NCI-H82 (cell line): ENCODE measurements at places on chromosomes 16 and 17.

- no peak for DNase-seq
Observed at GRCh38 chr17:7774055-7774521, 56.5 kb downstream of the DNAH2 start.

DNA sequence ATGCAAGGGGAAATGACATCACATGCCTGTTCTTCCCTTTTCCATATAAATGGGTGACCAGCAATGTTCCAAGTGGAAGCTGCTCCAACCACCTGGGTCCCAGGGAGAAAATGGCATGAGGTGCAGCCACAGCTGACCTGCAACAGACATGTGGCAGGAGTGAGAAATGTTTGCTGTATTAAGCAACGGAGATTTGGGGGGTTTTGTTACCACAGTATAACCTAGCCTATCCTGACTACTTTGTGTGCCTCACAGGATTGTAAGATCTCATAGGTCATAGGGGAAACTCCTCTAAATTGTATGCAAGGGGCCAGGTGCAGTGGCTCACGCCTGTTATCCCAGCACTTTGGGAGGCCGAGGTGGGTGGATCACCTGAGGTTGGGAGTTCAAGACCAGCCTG, 12.0 kb downstream of the CDIPT start:
- DNase-seq, result no peak

DNA sequence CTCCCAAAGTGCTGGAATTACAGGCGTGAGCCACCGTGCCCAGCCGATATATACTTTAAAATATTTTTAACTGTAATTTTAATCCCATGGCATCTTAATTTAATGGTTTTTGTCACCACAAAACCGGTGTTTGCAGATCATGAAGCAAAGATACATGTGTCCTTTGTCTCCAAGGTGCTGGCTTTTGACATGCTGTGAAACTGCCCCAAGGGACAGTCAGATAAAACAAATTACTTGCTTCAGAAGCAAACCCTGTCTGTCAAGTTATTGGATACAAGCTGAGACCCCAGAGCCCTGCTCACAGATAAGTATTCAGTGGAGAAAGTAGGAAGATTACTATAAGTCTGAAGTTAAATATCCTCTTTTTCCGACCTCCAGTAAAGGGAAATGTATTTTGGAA, 39.8 kb downstream of the ARL4D start:
- peak; percentile 64 for DNase-seq

GRCh38 chr16:13324851-13325250, 423.5 kb downstream of the SHISA9 start:
- no peak for DNase-seq

- peak; percentile 76 for DNase-seq
Observed at GRCh38 chr17:19759568-19760549, 11.8 kb upstream of the ALDH3A1 start.

DNA sequence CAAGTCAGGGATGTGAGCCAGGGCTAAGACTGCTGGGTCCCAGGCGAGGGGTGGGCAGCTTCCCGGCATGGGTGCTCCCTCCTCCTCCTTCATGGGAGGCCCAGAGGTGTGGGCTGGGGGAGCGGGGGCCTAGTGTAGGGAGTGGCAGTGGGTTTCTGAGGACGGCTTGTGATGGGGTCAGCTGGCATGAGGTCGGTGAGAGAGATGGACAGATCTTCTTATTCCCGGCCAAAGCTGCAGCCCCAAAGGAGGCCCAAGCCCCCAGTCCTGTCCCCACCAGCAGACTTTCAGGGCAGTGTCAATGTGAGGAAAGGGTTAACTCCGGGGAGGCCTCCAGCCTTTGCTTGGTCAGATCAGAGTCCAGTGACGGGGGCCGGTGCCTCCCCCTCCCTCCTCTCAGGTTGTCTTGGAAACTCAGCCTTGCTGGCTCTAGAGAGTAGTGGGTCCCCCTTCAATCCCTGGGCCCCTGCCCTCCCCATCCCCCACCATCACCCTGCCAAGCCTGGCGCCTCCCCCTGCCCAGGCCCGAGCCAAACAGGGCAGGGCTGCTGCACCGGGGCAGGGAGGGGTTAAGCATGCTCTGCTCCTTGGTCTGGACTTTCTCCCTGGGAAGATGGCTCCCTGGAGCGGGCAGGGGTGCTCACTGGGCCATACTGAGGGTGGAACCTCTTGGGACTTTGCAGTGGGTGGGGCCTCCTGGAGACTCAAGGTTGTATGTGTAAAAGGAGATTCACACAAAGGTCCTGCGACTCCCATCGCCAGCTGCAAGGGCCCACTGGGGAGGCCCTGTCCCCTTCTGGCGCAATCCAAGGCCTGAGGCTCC, 12.4 kb downstream of the NAT9 start:
- no peak for DNase-seq

- no peak for DNase-seq
Observed at GRCh38 chr17:35373534-35373983, at the start of gene SLFN11. Gene SLFN11 (minus strand): TSS chr17:35373621. CDS start chr17:35363807, 9,814 bp downstream.

- DNase-seq, result peak; percentile 83
Observed at GRCh38 chr17:37490022-37490587, 414 bp downstream of the DUSP14 start.

GRCh38 chr16:85276721-85277120, 164.4 kb upstream of the CIBAR2 start:
- peak; percentile 53 for DNase-seq

DNA sequence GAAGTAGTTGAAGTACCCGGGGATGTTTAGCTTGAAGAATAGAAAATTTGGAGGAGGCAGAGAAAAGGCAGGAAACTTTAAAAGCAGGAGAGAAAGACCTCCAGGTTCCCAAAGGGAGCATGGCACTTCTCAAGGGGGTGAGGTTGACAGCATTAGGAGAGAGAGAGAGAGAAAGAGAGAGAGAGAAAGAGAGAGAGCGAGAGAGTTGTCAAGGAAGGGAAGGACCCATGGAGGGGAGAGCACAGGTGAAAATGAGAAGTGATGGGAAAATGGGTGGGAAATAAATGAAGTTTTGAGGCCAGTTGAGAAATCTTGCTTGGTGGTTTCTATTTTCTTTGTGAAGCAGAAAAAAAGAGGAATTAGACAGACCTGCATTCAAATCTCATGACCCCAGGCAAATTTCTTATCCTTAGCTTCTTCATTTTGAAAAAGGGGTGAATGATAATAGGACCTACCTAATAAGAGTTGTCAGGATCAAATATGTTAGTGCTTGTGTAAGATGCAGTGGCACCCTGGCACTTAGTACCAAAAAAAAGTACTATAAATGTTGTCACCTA, 24.0 kb downstream of the PRKCB start:
- DNase-seq, result no peak

GRCh38 chr16:5509794-5510193, 412.2 kb upstream of the EEF2KMT start:
- DNase-seq, result no peak

GRCh38 chr16:59170099-59170712, 436.1 kb upstream of the GOT2 start:
- no peak for DNase-seq

- DNase-seq, result no peak
Observed at GRCh38 chr16:48035142-48035541, 120.7 kb downstream of the ABCC12 start.

GRCh38 chr16:81808933-81809480, 29.9 kb downstream of the PLCG2 start:
- DNase-seq, result no peak

GRCh38 chr16:55249361-55249760, 74.6 kb upstream of the IRX6 start:
- DNase-seq, result no peak

DNA sequence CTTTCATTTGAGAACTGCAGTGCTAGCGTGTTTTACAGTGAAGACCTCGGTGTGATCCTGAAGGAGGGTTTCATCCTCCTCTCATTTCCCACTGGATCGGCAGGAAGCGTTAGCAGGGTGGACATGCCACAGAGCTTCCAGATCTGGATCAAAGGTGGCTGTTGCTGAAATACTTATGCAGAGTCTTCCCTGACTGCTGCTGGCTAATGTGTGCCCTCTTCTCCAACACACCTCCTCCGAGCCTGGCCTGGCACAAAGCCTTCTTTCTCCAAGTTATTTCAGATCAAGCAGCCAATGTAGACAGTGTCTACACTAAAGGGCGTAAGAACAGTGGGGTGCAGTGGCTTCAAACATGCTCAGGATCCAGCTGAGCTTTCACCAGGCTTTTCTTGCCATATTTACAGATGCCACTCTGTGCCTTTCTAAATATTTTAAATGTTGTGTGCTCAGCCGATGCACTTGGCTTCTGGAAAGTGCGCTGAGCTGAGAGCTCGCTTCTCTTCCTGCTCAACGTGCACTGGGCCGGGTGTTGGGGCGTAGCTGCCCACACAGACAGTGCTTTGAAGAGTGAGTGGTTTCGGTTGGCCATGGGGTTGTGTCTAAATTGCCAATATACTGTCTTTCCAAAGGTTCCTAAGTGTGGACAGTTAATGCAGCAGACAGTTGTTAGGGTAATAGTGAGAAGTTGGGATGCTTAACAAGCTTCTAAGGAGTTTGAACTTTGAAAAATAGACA, 2.1 kb downstream of the ZNF750 start:
- DNase-seq, result no peak

GRCh38 chr17:76536511-76537287, 810 bp downstream of the CYGB start:
- no peak for DNase-seq

DNA sequence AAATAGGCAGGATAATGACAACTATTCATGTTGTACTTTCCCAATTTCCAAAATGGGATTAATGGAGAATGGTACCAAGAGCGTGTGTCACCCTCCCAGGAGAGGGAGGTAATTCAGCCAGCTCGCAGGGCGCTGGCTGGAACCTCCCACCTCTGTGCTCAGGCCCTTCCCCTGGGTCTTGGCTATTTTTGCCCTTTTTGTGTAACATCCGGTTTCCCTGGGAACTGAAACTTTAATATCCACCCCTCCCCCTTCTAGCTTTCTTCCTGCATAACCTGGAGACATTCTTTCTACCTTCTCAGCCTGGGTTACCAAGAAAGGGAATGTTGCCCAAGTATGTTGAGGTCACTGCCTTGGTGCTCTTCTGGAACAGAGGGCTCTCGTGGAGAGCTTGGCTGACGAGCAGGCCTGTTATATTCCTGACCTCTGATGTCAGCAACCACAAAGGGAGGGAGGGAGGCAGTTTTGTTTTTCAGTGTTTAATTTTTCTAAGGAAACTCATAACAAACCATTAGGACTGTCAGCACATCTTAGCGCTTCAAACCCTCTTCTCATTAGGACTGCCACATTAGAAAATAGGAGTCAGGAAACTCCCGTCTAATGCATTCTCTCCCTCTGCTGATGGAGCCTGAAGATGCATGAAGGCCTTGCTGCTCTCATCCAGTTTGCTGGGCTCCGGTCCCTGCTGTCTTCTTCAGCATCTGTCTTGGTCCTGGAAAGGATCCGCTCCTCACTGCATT, 25.6 kb downstream of the ITGB3 start:
- no peak for DNase-seq

DNA sequence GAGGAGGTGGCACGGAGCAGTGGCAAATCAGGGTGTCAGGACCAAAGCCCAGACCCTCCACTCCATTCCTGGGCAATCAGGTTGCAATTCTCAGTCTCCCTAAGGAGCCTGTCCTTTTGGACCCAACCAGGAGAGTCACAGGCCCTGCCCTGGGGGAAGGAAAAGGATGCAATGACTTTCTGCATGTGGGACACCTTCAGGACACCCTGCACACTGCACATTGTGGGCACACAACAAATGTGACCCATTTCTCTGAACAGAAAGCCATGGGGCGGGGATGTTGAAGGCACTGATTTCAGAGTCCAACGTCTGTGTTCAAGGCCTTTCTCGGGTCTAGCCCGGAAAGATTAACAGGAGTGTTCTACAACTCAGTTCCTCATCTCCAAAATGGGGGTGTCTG, 286.2 kb upstream of the FOXF1 start:
- DNase-seq, result no peak

GRCh38 chr16:15817446-15817845, 39.4 kb downstream of the MYH11 start:
- DNase-seq, result no peak

GRCh38 chr17:43760254-43760852, 1.8 kb upstream of the SOST start:
- peak; percentile 96 for DNase-seq

DNA sequence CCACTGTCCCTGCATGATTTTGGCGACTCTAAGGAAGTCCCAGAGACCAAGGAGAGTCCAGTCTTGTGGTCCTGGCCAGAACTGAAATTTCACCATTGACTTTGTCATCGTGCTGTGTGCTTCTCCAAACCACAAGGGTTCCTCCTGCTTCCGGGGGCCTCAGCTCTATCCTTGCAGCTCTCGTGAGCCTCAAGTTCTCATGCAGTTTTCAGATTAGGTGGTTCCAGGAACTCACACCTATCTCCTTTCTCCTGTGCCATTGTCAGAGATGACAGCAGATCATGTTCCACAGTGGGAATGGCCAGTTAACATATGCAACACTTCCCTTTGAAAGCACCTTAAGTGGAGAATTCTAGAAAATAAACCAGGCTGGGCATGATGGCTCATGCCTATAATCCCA, 97.9 kb upstream of the CRHR1 start:
- DNase-seq, result no peak

DNA sequence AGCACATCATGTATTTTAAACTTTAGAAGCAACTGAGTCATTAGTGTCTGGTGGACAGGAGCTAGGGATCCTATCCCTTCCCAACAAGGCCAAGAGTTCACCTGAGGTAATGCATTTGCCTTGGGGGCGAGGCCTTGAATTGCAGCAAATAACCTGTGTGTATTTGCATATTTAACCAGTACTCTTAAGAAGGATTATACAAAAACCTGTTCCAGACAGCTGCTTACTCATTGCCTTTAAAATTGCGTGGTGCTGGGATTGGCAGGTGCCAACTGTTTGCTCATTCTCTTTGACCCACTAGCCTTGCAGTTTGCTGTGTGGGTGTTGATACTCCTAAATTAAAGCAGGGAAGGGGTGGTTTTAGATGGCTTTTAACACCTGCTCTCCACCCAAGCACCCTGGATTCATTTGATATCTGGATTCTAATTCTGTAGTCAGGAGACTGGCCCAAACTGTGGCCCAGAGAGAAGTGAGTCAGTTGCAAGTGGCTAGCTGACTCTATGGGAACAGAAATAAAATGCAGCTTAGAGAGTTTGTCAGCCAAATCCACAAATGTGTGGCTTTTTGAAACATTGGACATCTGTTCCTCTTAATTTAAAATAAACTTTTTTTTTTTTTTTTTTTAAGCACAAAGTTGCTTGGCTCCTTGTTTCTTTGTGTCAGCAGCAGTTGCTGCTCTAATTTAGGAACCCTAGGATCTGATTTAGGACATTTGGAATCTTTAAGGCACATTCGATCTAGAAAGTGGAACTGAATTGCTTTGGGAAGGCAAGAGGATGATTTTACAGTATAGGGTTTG, 46.9 kb downstream of the TUBD1 start:
- DNase-seq, result peak; percentile 88

DNA sequence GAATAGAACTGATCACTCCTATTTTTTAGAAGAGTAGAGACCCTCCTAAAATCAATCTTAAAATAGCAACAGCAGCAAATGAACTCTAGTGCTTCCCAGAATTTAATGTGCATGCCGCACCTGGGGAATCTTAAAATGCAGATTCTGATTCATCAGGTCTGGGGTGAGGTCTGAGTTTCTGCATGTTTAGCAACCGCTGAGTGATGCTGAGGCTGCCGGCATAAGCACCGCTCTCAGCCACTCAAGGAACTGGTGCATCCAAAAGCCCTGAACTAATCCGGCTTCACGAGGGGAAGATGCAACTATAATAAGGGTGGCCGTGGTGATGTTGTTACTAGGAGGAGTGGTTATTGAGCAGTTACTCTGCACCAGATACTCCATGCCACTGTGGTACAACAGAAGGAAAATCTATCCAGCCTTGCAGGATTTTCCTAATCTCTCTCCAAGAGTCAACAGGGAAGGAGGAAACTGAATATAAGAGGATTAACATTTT, 19.7 kb downstream of the SDK2 start:
- peak; percentile 84 for DNase-seq
